ENCODE measurements at places on chromosomes 4 and X.

DNA sequence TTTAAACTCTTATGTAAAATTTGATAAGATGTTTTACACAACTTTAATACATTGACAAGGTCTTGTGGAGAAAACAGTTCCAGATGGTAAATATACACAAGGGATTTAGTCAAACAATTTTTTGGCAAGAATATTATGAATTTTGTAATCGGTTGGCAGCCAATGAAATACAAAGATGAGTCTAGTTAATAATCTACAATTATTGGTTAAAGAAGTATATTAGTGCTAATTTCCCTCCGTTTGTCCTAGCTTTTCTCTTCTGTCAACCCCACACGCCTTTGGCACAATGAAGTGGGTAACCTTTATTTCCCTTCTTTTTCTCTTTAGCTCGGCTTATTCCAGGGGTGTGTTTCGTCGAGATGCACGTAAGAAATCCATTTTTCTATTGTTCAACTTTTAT is at the start of gene ALB:
ALB (plus strand) TSS at position 246 of the 400 bp plus-strand sequence; CDS start at position 287, 41 bp downstream.
- no peak for DNase-seq

DNA sequence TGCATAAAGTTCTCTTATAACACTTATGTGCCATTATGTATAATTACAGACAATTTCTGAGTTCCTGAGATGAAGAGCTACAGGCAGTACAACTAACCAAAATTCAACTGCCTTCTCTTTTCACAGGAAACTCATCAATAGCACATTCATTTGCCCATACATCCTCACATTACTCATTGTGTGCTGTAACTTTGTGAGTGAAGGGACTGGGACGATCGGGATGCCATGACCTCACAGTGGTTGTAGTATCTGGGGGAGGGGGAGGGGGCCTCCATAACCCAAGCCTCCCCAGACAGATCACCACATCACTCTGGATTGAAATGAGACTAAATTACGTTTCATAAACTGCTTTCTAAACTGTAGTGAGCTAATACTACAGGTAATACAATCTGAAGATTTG is 60.7 kb downstream of the ABCG2 start:
- DNase-seq, result no peak

DNA sequence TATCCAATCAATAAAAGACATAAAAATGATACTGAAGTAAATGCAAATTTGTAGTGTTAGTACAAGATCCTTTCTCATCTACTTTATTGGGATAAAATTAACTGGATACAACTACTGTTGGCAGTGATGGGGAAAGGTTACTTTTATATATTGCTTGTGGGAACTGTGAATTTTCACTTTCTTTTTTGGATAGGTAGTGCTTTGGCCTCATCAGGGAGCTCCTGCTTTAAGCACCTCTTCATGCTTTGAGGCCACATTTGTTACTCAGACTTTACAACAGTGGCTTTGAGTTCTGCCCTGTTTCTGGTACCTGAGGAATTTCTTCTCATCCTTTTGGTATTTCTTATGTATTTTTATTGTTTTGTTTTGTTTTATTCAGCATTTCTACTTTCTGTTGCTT is 316.8 kb upstream of the ZCCHC13 start:
- no peak for DNase-seq

DNA sequence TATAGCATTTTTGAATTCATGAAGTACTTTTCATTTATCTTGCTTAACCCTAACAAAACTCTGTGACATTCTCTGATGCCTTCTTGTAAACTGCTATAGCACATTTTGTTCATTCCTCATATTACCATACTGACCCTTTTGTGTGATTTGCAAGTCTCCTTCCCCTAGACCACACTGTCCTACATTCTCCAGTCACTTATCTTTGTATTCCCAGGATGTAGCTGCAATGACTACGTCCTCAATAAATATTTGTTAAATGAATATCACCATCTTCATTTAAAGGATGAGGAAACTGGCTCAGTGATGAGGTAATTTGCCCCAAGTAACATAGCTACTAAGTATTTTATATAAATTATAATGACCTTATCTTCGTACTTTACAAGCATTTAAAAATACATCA is 11.9 kb downstream of the HUWE1 start:
- no peak for DNase-seq

DNA sequence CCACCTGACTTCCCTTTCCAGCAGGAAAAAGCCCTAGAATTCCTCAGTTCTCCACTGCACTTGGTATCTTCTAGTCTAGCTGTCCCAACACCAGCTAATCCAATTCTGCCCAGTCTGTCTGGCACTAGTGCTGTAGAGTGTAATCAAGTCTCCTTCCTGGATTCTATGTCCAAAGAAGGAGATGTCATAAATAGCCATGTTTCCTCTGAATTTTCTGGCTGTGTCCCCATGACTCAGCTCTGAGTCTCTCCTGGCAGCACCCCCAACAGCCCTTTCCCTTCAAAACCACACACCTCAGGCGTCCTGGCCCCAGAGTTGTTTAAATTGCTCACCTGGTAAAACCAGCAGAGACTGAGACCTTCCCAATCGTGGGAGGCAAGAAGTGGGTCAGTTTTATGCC is 197.2 kb downstream of the GRXCR1 start:
- DNase-seq, result no peak

DNA sequence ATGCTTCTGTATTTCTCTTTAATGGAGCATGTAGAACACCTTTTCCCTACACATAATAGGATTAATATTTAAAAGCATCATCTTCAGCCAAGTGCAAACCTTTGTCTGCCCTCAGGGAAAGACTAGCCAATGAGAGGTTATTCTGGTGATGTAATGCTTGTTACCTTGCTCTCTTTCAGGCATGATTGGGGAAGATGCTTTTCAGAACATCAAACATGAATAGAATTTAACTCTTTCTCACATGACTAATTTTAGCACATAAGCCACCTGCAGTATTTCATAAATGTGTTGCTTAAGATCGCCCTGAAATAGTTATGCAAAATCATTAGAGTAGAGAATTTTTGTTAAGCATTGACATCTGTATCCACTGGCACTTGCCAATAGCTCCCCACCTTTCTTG is 10.7 kb upstream of the EPGN start:
- DNase-seq, result no peak

DNA sequence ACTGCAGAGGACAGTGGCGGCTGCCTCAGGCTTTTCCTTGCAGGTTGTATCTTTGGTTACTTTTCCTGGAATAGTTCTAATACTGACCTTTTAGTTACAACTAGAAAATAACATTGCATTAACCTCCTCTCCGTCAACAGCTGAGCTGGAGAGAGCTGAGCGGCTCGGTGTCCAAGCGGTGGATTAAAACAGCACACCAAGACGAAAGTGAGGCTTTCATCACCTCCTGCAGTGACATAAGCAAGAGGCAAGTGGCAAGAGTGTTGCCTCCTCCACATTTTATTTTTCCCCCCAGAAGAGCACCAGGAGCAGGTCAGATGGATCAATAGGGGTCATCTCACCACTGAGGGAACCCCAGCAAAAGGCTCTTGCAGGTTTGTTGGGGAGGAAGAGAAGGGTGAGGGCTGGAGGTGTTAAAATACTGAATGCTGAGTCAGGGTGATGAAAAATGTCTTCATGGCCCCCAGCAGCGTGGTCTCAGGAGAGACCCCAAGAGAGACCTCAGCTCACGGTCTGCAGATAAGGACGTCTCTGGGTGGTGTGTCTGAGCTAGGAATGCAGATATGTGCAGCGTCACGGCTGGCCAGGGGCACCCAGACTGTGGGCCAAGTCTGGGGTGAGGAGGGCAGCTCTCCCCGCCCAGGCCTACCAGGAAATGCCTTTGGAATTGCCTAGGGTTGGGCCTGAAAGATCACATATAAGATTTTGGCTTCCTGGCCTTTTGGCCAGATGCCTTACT is 50.3 kb downstream of the CASP3 start:
- DNase-seq, result no peak

- DNase-seq, result no peak
Measured at GRCh38 chr4:68288393-68288740, 42.9 kb upstream of the TMPRSS11B start.

- DNase-seq, result no peak
Measured at GRCh38 chr4:183860731-183861130, 44.4 kb upstream of the STOX2 start.

GRCh38 chr4:16505726-16506125 is 279.5 kb upstream of the TAPT1 start:
- DNase-seq, result no peak

DNA sequence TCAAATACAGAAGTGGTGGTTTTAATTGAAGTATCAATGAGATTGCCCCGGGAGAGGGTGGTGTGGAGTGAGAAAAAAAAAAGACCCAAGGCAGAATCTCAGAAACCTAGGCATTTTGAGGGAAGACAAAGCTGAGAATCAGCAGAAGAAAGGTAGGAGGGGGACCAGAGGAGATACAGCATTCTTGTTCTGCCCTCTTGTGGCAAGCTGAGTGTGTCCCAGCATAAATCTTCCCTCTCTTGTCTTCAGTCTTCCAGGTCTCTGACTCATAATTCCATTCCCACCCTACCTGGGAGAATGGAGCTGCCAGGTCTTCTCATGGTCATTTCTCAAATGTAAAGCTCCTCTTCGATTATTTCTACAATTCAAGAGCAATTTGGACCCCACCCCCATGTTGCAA is 32.7 kb upstream of the MAGED1 start:
- DNase-seq, result no peak

DNA sequence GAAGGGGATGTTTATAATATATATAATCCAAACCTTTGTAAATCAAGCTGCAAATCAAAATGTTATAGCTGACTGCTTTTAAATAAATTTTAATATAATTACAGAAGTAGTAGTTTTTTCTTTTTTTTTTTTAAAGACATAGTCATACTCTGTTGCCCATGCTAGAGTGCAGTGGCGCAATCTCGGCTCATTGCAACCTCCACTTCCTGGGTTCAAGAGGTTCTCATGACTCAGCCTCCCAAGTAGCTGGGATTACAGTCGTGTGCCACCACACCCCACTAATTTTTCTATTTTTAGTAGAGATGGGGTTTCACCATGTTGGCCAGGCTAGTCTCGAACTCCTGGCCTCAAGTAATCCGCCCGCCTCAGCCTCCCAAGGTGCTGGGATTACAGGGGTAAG is 178.7 kb downstream of the FBXW7 start:
- DNase-seq, result no peak

DNA sequence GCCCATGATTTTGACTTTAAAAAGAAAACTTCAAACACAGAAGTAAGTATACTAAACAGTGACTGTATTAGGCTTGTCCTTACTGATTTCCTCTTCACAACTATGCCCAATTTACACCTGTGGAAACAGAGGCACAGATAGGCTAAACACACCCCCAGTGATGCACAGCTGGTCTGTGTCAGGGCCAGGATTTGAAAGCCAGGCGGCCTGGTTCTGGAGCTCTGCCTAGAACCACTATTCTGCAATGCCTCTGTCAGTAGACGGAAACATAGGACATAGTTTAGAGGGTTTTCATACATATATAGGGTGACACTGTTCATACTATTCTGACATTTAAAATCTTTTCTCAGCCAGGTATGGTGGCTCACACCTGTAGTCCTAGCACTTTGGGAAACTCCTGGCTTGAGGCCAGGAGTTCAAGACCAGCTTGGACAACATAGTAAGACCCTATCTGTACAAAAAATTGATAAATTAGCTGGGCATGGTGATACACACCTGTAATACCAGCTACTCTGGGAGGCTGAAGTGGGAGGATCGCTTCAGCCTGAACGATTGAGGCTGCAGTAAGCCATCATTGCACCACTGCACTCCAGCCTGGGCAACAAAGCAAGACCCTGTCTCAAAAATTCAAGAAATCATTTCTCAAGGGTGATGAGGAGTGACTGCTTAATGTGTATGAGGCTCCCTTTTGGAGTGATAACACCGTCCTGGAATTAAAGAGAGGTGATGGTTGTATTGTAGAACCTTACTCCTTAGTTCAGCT is 23.0 kb upstream of the CBR4 start:
- no peak for DNase-seq
